ENCODE measurements at places on chromosomes 12 and 14.

GRCh38 chr12:74539765-74540526 lies 2.3 kb downstream of the ATXN7L3B start:
- no peak for DNase-seq

DNA sequence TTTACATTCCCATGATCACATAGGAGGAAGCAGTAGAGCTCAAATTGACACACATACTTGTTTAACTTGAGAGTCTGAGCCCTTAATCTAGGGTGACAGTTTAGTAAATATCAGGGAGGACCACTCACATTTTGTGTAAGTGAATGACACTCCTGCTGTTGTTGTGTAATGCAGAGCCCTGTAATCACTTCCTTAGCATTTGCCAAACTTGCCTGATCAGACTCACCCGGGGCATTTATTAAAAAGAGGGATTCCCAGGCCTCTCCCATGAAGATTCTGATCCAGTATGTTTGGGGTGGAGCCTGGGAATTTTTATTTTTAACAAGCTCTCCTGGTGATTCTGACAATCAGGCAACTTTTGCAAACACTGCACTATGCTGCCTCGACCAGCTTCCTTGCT lies 119.6 kb downstream of the NUAK1 start:
- DNase-seq: no peak

DNA sequence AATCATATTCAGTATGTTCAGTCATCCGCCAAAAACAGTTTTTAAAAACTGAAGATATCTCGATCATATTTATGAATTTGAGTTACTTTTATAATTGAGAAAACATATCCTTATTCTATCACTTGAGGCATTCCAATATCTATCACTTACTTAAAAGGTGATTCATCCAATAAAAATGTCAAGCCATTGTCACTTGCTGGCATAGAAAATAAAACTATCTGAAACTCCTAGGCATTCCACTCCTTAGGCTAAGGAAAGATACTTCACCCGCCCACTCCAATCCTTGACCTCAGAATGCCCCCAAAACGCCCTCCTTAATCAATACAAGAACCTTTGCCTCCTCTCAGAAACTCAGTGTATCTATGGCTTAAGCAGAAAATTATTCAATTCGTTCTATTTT lies 51.3 kb upstream of the AMIGO2 start:
- no peak for DNase-seq

DNA sequence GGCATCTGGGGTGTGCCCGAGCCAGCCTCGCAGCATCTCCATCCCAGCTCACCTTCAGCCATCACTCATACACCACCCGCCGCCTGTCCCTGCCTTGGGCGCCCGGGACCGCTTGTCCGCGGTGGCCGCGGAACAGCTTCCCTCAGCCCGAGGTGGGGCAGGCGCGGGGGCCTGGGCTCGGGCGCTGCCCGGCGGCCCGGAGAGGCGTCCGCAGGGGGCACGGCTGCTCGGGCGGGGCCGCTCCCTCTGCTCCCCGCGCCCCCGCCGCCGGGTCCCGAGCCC lies 430 bp downstream of the SLC41A2 start:
- DNase-seq: no peak

DNA sequence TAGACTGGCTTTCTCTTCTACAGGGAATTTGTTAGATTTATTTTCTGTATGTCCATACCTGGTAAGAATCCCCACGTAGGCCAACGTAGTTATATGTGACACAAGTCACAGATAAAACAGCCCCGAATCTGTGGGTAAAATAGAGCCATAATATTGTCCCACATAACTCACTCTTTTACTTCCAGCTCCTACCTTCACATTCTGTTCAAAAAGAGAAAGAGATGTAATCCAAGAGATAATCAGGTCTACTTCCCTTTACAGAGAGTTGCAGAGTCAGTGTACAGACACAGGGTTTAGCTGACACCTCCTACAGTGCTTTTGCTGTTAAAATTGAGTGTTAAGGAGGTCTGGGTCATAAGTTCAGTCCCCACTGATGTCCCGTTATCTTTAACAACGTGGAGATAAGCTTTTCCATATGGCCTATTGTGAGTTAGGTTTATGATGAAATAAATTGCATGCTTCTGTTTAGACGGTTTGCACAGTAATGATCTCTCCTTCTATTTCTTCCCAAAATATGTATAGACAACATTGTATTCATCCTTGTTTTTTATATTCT lies 446.5 kb downstream of the ADAMTS20 start:
- no peak for DNase-seq

DNA sequence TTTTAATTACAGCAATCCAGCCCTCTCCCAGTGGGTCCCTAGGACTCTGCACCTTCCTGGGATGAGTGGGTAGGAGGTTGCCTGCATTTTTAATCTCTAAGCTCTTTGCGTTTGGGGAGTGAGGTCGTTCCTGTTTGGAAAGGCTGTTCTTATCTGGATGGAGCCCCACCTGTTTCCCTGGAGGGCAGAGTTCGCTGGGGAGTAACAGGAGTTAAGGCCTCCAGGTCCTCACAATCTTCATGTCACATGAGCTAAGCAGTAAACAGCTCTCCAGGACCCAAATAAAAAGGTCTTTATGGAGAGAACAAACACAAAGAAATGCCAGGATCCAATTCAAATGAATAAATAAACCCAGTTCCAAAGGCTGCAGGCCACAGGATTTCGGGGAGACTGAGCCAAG lies 56.0 kb upstream of the RFLNA start:
- no peak for DNase-seq

DNA sequence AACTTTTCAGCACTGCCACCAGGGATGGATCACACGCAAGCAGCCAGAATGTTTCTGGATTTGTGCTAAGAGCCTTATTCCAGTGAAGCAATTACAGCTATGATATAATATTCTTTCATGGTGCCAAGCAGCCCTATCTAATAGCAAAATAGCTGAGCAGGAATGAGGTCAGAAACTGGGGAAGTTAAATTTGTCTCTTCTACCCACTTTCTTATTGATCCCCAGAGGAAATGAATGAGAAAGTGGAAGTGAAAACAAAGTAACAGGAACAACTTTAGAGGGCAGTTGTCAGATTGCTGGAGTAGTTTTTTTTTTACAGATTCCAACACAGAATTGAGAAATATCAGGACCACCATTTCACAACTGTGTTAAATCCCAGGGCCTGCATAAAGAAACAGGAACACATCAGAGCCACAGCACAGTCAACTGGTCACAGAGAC lies 44.8 kb downstream of the GCH1 start:
- no peak for DNase-seq

- no peak for DNase-seq
These were observed 310.2 kb downstream of the MDGA2 start for GRCh38 chr14:47365233-47365632.

DNA sequence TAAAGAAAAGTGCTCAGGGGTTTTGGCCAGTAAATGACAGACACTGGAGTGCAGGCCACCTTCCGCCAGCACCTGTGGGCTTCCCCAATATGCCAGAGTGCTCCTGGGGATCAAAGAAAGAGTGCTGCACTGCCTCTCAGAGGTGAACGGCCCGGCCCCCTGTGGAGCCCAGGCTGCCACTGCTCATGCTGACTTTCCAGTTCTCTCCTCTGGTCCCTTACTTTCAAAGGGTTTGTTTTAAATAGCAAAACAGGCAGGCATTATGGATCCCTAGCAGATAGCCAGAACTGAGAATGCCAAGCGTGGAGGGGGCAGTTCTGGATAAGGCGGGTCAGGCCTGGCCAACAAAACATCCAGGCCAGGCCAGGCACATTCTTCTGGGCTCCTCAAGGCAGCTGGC lies 59.6 kb downstream of the MDM2 start:
- no peak for DNase-seq

DNA sequence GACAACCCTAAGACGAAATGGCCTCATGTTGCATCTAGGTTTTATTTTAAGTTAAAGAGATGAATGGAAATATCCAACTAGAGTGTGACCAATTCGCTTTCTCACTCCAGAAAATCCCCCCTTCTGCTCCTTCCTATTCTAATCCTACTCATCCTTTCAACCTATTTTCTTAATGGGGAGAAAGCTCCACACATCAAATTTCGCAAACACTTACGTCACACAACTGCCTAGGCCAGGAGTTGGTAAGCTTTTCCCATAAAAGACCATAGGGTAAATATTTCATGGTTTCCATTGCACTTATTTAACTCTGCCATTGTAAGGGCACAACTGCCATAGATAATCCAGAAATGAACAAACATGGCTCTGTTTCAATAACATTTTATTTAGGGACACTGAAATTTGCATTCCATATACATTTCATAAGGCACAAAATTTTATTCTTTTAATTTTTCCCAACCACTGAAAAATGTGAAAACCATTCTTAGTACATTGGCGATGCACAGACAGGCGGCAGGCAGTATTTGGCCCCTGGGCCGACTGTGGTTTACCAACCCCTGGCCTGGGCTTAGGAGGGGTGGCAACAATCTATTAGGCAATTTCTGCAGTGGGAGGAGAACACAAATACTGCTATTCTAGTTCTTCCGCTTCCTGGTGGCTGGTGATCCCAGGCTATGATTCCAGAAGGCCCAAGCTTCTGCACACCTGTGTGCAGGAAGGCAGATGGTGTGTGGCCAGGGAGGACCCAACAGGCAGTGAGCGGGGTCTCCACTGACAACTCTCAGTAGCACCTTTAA lies 67.2 kb upstream of the FOXN3 start:
- no peak for DNase-seq

- DNase-seq: no peak
These were observed 19.0 kb upstream of the SP7 start for GRCh38 chr12:53355121-53355520.

DNA sequence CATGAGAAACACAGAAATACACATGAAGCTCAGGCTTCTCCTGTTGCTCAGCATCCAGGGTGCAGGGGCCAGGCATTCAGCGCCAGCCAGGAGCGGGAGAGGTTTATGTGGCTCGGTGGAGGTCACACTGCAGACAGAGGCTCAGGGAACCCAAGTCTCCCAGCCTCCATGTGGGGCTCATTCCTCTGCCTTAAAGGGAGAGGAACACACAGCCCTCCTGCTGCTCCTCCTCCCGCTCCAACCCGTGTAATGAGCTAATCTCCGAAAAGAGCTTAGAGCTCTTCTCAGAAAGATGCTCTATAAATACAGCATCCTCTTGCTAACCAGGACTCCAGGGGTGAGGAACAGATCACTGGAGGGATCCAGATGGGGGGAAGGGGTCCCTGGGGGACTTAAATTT lies 28.2 kb downstream of the FGF6 start:
- DNase-seq: no peak

GRCh38 chr12:128617304-128617833 lies 206.4 kb downstream of the SLC15A4 start:
- DNase-seq: no peak

DNA sequence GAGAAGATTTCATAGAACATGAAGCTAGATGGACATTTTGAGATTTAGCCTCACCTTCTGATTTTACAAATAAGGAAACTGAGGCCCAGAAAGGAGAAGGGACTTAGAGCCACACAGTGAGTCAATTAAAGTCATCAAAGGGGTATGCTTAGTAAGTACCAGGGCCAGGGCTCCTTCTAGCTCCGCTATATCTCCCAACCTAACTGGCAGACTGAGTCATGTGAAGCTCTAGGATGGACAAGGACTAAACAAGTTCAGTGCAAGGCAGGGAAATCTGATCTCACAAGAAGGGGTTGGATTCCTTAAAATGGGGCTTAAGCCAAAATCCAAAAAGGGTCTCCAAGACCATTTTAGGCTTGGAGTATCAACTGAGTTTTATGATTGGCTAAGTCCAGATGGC lies 215.8 kb downstream of the PHLDA1 start:
- DNase-seq: no peak

GRCh38 chr14:93893661-93894261 lies 33.4 kb upstream of the FAM181A start:
- DNase-seq: no peak

DNA sequence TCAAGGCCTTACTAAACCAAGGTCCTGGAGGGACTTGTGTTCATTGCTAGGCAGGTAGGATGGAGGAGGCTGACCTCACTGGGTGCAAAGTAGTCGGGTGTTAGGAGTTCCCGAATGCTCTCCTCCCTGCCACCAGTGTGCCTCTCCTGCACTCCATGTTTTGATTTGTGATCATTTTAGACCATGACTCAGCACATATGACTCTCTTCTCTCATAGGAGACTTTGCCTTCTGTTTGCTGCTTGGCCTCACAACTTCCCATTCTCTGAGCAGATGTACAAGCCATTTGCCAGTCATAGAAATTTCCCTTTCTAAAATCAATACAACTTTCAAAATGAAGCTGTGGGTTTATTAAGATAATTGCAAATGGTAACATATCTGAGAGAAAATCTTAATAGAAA lies 46.6 kb upstream of the LRIG3 start:
- DNase-seq: no peak

DNA sequence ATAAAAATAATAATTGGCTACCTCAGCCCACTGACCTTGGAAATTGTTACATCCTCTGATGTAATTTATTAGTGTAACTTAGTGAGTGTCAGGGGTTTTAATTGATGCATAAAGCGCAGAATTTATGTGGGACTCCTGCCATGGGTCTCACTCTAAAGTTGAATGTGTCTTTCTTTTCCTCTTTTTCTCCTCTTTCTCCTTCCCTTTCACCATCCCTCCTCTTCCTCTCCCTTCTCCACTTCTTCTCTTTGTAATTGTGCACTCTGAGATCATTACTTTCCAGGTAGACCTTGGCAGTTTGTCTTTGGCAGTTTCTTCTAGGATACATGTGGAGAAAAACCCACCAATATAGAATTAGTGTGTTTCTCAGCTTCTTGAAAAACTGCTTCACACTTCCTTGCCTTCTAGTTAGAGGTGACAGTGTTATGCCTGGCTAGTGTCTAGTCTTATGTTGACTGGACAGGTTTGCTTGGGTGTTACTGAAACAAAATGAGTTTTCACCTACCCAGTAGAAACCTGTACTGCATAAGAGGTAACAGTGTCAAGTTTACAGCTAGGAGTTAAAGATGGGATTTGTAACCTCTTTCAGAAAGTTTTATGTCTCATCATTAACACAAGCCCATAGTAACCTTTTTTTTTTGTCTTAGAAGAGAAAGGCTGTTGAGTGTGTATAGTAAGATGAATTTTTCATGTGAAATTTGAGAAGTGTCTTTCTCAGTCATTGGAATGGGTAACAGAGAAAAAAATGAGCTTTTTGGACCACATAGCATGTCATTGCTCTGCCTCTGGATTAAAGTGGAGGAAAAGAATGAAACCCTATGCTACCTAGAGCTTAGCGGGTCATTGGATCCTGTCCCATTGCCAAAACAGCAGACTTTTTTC lies 18.6 kb downstream of the PELI2 start:
- DNase-seq: no peak

- no peak for DNase-seq
These were observed 558 bp downstream of the TEX22 start for GRCh38 chr14:105398726-105399465.

DNA sequence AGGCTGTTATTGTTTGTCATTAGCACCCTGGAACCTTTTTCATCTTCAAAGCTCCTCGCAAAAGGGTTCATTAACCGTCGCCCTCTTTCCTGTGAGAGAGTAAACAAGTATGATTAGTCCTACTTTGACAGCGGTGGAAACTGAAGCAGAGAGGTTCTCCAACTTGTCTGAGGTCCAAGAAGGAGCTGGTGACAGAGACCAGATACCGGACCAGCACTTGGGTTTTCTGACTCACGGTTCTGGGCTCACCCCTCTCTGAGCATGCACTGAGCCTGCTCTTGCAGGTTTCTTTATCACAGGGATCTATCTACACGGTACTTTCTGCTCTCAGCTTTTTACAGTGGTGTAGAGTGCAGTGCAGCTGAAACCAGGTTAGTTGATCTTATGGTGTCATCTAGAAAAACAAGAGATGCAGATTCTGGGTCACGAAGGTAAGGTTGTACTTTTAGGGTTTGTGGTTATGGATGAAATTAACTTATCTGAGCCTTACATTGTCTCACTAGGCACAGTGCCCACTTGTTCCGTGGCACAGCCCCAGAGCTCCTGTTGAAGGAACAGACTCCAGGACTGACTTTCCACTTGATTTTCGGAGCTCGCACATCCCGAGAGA lies 62.1 kb downstream of the PPP2R5C start:
- DNase-seq: no peak

- no peak for DNase-seq
These were observed 4.5 kb upstream of the NUMB start for GRCh38 chr14:73462815-73463214.
